ENCODE measurements at places on chromosomes 3 and 15.

- no peak for DNase-seq
These were observed 20.1 kb downstream of the GXYLT2 start for GRCh38 chr3:72907731-72908620.

DNA sequence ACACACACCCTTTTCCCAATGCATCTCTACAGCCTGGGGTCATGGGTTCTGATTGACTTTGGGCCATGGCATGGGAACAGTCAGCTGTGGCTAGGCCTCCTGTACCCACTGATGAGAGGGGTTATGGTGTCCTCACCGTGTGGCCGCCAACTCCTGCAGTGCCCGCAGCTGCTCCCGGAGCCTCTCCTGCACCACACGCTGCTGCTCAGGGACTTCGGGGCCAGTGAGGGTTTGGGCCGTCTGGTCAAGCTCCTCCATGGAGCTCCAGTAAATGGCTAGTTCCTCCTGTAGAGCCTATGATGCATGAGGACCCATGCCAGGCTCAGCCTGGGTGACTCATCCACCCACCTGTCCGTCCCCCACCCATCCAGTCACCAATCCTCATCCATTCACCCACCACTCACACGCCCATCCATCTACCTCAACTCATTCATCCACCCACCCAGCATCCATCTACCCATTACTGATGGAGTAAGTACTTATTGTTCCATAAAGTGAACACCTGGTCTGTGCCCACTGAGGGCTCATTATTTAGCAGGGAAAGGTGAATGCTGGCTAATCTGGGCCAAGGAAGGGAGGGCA, 21.6 kb downstream of the SPTBN5 start:
- no peak for DNase-seq

GRCh38 chr3:3783210-3783609, 16.0 kb upstream of the LRRN1 start:
- DNase-seq, result no peak

- DNase-seq, result no peak
These were observed 4.7 kb upstream of the CLDN1 start for GRCh38 chr3:190326930-190327329.

Measured in NCI-H187 treated with DMSO at 0.1 percent for 48 hours (cell line).